ENCODE measurements at places on chromosomes 7 and 10.

GRCh38 chr7:100489824-100490223, 6.1 kb downstream of the NYAP1 start:
- DNase-seq, result no peak

DNA sequence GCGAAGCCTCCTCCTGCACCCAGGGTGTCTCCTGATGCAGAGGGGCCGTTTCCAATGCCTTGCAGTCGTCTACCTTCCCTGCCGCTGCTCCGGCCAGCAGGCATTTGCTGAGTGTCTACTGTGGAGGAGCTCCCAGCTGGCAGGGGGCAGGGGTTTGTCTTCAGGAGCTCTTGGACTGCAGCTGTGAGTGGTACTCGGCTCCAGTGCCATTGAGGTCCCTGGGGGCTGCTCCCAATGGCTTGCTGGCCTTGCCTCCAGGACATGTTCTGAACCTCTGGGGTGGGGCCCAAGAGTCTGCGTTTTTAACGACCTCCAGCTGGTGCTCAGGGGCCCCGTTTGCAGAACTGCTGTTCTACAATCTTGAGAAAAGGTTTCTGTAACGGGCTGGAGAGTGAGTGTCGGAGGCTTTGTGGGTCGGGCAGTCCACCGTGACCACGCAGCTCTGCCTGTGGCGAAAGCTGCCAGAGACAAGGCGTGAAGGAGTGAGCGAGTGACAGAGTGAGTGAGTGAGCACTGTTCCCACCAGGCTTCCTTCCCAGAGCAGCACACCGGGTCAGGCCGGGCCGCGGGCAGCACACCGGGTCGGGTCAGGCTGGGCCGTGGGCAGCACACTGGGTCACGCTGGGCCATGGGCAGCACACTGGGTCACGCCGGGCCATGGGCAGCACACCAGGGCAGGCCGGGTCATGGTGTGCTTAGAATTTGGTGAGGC, 520.2 kb downstream of the PTPRN2 start:
- DNase-seq, result no peak

GRCh38 chr7:9863545-9863944, 1110.1 kb upstream of the PHF14 start:
- DNase-seq, result no peak

- DNase-seq, result no peak
Observed at GRCh38 chr10:108601851-108602250, 1321.5 kb downstream of the XPNPEP1 start.

- no peak for DNase-seq
Observed at GRCh38 chr7:72015136-72015535, 397.0 kb downstream of the CALN1 start.

GRCh38 chr10:3473271-3473670, 300.7 kb upstream of the PITRM1 start:
- DNase-seq, result no peak

DNA sequence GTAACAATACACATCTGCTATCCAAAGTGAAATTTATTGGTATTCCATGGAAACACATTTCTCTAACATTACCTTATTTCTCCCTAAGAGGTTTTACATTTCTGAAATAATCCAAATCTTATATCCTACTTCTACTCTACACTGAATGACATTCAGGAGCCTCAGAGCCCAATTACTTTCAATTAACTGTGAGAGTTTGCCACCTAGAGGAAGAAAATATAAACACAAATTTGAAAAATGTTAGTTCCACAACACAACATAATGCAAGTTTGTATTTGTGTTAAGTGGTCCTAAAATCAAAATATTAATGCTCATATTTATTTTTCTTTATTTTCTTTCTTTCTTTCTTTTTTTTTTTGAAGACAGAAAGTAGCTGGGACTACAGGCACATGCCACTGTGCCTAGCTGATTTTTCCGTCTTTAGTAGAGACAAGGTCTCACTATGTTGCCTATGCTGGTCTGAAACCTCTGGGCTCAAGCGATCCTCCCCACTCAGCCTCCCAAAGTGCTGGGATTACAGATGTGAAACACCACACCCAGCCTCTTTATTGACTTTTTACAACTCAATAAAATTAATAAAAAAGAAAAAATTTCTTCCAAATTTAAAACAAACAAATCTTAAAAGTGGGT, 46.0 kb downstream of the ATAD1 start:
- no peak for DNase-seq

Measured in activated CD8-positive, alpha-beta memory T cell treated with anti-CD3 and anti-CD28 coated beads for 24 hours (primary cell).